ENCODE measurements at places on chromosomes 16 and 17.
A peak's percentile ranks its signal among the peaks of the same experiment; 100 is the strongest.

GRCh38 chr17:43524945-43525575 is 21.1 kb downstream of the ETV4 start:
- no peak for DNase-seq

DNA sequence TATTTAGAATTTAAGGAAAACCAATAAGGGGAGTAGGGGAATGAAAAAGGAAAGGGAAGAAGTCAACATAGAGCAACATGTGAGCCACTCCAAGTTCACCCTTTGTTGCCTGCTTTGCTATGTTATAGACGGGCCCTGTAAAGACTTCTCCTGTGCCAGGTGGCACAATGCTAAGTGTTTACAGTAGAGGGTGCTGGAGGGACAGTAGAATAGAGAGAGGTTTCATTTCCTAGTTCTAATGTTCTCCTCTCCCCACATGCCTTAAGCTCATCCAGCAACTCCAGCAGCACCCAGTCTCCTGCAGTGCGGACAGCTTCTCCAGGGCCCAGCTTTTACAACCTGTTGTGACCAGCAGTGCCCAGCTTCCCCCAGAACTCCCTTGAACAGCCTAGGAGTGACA is 468.0 kb downstream of the HS3ST3B1 start:
- DNase-seq = no peak

DNA sequence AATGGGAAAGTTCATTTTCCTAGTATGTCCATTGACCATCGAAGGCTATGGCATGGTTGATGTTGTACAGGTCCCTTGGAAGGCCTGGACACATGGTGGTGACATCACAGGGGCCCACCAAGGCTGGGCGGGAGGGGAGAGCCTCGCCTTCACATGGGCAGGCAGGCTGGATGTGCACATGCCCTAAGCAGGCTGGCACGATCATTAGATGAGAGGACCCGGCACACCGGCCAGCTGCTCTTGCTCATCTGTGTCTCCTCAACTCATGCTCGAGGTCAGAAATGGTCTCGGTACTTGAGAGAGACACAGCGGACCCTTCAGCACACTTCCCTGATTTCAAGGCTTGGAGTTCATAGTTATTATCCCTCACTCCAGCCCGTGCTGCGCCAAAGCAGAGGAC is 416.9 kb upstream of the ZFHX3 start:
- DNase-seq = no peak

- DNase-seq = no peak
Measured at GRCh38 chr16:75043175-75043895, 44.5 kb downstream of the ZNRF1 start.

- DNase-seq = no peak
Measured at GRCh38 chr16:69600202-69600601, 34.4 kb downstream of the NFAT5 start.

DNA sequence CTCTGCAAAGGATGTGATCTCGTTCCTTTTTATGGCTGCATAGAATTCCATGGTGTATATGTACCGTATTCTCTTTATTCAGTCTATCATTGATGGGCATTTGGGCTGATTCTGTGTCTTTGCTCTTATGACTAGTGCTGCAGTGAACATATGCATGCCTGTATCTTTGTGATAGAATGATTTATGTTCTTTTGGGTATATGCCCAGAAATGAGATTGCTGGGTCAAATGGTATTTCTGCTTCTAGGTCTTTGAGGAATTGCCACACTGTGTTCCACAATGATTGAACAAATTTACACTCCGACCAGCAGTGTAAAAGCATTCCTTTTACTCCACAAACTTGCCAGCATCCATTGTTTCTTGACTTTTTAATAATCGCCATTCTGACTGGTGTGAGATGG is 60.2 kb upstream of the ADORA2B start:
- no peak for DNase-seq

- no peak for DNase-seq
Measured at GRCh38 chr17:44398692-44399691, 9.5 kb upstream of the ITGA2B start.

GRCh38 chr16:11001611-11002010 is 57.2 kb downstream of the CLEC16A start:
- DNase-seq = no peak

GRCh38 chr17:69574257-69575197 is 160.0 kb downstream of the MAP2K6 start:
- DNase-seq = no peak

GRCh38 chr17:78315355-78316114 is 44.3 kb downstream of the SOCS3 start:
- peak; percentile 67 for DNase-seq

DNA sequence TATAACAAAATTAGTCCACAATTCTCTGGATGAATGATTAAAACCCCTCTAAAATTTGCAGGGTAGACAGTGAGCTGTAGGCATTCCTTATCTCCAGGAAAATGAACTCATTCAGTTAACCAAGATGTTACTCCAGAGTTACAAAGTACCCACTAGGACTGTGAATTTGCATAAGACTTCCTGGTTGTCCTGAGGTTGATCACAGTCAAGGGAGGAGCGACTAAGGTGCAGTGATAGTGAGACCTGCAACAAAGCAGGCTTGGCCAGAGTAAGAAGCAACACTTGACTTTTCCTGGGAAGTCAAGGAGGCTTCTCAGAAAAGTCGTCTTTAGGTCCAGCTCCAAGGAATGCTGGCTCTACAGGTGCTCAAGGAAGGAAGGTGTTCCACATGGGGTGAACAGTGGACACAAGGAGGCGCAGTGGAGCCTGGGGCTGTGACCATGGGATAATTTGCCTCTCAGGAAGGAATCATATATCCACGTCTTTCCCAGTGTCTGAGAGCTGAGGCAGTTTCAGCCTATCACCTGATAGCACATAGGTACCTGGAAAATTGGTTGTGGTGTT is 821.1 kb upstream of the EEF2KMT start:
- DNase-seq = no peak

- DNase-seq = no peak
Measured at GRCh38 chr16:72493716-72494415, 321.9 kb upstream of the PMFBP1 start.

GRCh38 chr17:31313982-31314781 is at the start of gene EVI2B:
Gene EVI2B (minus strand): TSS chr17:31314054. CDS start chr17:31305609, 8,445 bp downstream.
- no peak for DNase-seq

DNA sequence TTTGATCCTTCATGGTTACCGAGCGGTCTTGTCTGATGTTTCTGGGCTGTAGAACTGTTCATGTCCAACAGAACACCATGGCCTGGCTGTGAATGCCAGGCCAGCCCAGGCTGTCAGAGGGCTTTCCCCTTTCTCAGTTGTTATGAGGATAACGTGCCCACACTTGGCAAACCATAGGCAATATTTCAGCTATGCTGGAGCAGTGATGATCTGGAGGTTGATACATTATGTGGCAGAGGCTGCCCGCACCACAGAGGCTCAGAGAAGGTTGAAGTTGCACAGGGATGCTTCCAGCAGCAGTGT is 92.9 kb downstream of the C16orf78 start:
- no peak for DNase-seq

GRCh38 chr16:12339686-12340085 is 363.2 kb downstream of the SNX29 start:
- no peak for DNase-seq

DNA sequence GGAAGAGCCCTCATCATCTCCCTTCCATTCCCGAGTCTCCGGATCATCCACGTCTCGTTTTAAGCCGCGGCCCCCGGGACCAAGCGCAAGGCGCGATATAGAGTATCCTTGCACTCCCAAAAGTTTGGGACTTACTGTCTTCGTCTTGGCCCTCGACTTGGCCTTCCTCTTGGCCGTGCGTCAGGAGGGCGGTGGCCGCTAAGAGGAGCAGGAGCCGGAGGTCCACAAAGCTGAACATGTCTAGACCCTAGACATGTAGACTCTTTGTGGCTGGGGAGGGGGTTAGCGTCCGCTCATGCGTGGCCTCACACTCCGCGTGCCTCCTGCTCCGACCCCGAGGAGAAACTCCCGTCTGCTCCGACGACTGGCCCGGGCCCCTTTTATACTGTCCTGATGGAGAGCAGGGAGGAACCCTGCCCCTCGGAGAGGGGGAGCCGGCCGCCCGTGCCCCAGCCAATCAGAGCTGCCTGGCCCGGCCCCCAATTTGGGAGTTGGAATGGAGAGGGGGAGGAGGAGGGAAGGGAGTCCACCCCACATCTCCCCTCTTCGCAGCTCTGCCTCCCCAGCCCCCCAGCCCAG is at the start of gene COL1A1:
Gene COL1A1, minus strand, starts transcription at position 356 of the 579 bp plus-strand sequence. Its CDS starts 118 bp downstream, at position 238.
- DNase-seq = no peak

DNA sequence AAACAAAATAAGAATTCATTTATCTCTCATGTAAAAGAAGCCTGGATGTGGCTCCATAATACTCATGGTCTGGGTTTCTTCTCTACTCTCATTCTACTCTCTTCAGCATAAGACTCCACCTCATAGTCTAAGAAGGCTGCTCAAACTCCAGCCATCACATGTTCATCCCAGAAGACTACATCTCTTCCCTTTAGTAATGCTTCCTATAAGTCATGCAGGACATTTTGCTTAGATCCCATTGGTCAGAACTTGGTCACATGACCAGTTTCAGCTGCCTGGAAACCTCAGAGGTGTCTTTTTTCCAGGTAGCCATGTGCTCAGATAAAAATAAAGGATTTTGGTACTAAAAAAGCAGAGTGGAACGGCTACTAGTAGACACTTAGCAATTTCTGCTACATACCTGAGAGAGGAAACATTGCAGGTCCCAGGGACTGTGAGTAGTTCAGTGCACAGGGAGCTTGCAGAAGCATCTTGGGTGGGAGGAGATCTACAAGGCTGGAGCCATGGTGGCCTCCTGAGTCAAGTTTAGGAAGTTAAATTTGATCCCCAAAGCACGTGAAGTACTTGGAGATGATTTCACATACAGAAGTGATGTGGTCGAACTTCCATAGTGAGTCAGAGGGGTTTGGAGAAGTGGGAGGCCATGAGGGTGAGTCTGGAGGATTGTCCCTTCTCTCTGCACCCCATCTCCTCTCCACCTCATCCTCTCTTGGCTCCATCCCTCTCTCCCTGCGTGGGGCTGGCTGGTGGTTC is 110.2 kb downstream of the CCDC182 start:
- no peak for DNase-seq

DNA sequence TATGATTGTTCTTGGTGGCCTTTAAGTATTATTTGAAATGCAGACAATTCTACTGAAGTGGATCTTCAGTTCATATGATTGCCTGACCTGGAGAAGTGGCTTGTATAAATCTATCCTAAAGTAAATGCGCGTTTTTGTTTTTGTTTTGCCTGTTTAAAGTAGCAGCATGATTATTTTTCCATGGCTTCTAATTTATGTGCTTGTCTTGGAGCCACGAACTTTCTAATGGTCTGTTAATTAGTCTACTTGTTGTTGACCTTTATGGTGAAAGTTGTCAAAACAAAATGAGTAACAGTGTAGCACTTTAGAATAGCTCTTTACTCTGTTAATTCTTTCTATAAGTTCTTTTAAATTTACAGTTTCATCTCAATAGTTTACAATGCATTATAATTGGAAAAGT is 1.7 kb downstream of the PRKAR1A start:
- no peak for DNase-seq

DNA sequence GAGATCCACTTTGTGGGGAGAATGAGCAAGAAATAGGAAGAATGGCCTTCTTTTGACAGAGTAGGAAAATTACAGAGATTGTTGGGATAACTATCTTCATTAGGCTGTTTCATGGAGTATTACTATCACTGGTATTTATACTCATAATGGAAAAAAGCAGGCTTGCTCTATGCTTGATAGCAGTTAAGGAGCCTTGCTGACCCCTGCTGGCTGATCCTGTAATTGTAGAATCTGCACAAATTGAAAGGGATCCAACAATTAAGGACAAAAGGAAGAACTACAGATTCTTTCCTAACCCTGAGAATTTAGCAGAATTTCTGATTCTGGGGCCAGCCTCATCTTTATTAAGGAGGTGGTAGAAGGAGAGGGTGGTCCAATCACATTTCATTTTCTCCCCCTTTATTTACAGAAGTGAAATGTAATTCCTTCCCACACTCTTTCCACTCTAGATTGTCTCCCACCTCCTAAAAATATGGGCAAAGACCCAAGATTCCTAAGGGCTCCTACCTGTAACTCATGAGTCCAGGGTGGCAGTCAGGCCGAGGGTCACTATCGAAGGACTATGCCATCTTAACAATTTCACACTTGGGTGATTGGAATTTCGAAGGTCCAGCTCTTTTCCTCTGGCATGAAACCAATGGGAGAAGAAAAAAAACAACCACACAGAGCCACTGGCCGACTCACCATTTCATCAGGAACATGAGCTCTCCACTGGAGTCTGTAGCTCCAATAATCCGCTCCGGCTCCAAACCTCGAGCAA is 26.3 kb downstream of the NFE2L1 start:
- DNase-seq = peak; percentile 73

DNA sequence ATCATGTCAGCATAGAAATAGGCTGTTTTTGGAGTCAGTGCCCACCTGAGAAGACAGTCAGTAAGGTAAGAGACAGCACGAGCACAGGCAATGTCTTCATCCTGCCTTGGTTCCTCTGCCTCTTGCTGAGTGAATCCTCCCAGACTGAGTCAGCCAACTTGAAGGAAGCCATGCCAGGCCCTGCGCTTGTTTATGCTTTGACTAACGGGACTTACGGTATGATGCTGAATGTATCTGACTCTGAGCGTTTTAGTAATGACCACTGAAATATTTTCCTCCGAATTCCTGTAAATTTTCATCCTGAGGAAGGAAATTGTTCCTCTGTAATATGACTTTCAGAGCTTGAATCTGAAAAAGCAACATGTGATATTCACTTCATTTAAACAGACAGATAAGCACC is 18.0 kb downstream of the C17orf67 start:
- no peak for DNase-seq

DNA sequence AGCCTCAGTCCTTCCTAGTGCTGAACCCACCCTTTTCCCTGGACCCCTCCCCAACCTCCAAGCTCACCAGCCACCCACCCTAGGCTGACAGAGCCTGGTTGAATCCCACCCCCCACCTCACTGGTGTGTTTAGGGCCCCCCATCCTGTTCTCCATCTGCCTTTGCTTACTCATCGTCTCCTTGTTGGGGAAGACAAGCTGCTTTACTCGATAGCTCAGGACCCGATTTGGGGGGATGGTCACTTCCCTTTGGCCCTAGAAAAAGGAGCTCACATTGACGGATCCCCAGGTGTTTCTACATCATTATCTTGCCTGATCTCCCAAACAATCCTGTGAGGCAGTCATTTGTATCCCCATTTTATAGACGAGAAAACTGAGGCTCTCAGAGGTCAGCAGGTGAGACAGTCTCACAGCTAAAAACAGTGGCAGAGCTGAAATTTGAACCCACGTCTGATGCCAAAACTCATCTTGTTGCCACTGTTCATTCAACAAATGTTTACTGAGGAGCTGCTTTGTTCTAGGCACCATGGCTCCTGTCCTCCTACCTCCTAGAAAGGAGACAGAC is 9.6 kb downstream of the GSDMB start:
- no peak for DNase-seq

- no peak for DNase-seq
Measured at GRCh38 chr17:73340093-73340596, 28.3 kb upstream of the CDC42EP4 start.

Data from activated naive CD4-positive, alpha-beta T cell treated with Interleukin-2 at 50 U/mL for 16 hours (primary cell).